ENCODE measurements at places on chromosomes 6 and 20. TPM values are rescaled to one million over a fixed set of nuclear protein-coding genes. Genes with fewer than 3 reads are reported as not detected.

Gene MEP1A
- not detected for total RNA-seq

Gene AK9
- 7.2 TPM for total RNA-seq

GRCh38 chr6:41502917-41503671 lies 43.1 kb upstream of the FOXP4 start:
- H3K36me3 ChIP-seq: no peaks in the 10 kb centered on the region
- peak; percentile 76 for DNase-seq
- H3K27ac ChIP-seq: no peak overlapping the region
- peaks cover 92% of the 10 kb centered on the region for H3K27me3 ChIP-seq

DNA sequence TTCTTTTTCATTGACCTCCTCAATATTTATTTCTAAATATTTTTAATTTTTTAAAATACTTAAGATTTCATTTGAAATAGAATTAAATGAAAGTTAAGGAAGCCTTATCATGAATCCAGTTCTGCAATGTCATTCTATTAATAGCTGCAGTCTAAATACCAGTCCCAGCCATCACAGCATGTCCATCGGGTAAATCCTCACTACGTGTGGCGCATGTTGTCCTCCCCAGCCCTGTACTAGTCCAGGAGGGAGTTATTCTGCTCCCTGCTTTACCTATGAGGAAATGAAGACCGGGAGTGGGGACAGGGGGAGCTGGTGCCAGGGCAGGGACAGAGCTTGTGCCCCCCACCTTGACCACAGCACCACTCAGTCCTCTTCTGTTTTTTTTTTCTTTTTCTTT lies 125.1 kb upstream of the QKI start:
- DNase-seq: no peak
- H3K27ac ChIP-seq: no peak overlapping the region
- no peaks in the 10 kb centered on the region for H3K27me3 ChIP-seq
- no peaks in the 10 kb centered on the region for H3K36me3 ChIP-seq
- H3K4me3 ChIP-seq: no peak overlapping the region

- H3K36me3 ChIP-seq: no peaks in the 10 kb centered on the region
- no peak for DNase-seq
- H3K4me3 ChIP-seq: no peak overlapping the region
- peaks cover 28% of the 10 kb centered on the region for H3K4me1 ChIP-seq
These were observed 11.7 kb downstream of the CTCFL start for GRCh38 chr20:57513199-57513598.

DNA sequence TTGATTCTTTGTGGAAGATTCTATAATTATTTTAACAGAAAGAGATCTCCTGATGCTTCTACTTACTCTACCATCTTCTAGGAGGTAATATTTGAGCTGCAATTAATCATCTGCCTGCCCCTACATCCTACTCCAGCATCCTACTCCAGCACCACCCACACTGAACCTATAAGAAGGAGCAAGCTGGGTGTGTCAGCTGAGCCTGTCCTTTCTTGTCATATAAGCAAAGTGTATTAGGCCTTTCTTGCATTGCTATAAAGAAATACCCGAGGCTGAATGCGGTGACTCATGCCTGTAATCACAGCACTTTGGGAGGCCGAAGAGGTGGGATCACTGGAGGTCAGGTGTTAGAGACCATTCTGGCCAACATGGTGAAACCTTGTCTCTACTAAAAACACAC lies 84.2 kb upstream of the ARG1 start:
- H3K4me1 ChIP-seq: no peaks in the 10 kb centered on the region
- no peak overlapping the region for H3K27ac ChIP-seq
- no peaks in the 10 kb centered on the region for H3K27me3 ChIP-seq
- DNase-seq: no peak
- no peak overlapping the region for H3K4me3 ChIP-seq

- no peaks in the 10 kb centered on the region for H3K36me3 ChIP-seq
- no peak for DNase-seq
- no peaks in the 10 kb centered on the region for H3K27me3 ChIP-seq
- H3K27ac ChIP-seq: no peak overlapping the region
These were observed 79.4 kb downstream of the JAG1 start for GRCh38 chr20:10594296-10594868.
